Glomerular endothelial cell (primary cell): ENCODE measurements at places on chromosomes 2 and 18. TPM values are rescaled to one million over a fixed set of nuclear protein-coding genes. Genes with fewer than 3 reads are reported as not detected.

The PSTPIP2 gene
- total RNA-seq = 6.9 and 8.9 TPM in 2 replicates

The GAREM2 gene
- total RNA-seq = 3.4 and 4.6 TPM in 2 replicates

The TRIM43 gene
- not detected in 2 replicates for total RNA-seq

The KIF1A gene
- 0.97 and 1.2 TPM in 2 replicates for total RNA-seq

The DIPK1C gene
- not detected in 2 replicates for total RNA-seq

The ZNF892 gene
- total RNA-seq = 3.9 and 6.4 TPM in 2 replicates

The CAPG gene
- 63.1 and 183 TPM in 2 replicates for total RNA-seq

The SPATA3 gene
- not detected in 2 replicates for total RNA-seq

The UCN gene
- total RNA-seq = 1.4 TPM in 1 of 2 replicates, not detected in the other

The PLEK gene
- 0.12 TPM in 1 of 2 replicates, not detected in the other for total RNA-seq

The MCM6 gene
- 8.3 and 22.5 TPM in 2 replicates for total RNA-seq

DNA sequence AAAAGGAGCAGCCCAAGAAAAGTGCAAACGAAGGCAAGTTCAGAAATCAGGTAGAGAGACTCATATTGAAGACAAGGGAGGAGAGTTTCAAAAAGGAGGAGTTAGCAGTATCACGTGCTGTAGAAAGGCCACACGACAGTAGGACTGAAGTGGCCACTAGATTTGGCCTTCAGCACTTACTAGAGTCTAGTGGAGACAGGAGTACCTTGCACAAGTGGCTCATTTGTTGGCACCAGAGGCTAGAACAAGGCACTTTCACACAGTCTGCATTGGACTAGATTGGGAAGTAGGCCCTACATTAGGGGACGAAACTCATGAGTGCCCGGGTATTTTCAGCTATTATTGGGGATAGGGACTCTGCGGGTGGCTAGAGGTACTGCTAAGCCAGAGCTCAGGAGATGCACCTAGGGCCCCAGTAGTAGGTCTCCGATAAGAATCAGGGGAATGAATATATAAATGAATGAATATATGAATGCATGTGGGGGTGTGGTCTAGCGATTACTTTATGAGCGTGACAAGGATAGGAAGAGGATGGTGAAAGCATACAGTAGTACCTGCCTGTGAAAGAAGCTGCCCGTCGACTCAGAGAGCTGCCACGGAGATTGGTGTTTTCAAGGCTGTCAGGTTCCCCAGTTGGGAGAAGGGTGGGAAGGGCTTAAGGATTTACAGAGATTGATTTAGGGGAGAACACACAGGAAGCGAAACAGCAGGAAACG, 1.4 kb upstream of the NCOA1 start:
- no peak for DNase-seq

- DNase-seq = no peak
Measured at GRCh38 chr2:161243905-161244304, 64.3 kb upstream of the PSMD14 start.

DNA sequence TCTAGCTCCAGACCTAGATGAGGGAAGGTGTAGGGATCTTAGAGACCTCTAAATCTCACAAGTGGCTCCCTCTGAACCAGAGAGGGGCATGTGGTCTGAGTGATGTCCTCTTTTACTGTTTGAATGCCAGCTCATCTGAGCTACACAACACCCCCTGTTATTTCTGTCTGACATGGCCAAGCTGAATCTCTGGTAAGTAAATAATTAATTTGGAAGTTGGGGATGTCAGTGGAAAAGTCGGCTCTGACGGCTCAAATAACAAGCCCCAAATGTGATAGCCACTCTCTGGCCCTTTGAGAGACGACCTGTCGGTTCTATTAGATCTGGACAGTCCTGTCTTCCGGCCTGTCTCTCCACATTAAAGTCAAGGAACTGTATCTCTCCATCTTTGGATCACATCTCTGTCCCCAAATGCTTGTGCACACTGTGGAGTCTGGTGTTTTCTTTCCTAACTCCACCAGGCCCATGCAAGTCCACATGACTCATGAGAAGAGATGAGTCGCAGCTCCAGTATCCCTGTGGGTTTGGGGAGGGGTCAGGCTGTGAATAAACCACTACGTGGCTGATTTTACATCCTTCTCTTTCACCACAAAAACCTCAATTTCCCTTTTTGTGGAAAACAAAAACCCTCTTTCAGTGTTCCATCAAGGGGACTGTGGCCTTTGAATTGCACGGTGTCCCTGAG, 52.5 kb downstream of the SETBP1 start:
- no peak for DNase-seq

- DNase-seq = no peak
Measured at GRCh38 chr2:233185963-233186362, 65.5 kb upstream of the ATG16L1 start.

GRCh38 chr2:112493858-112494648, 12.1 kb downstream of the TTL start:
- no peak for DNase-seq

DNA sequence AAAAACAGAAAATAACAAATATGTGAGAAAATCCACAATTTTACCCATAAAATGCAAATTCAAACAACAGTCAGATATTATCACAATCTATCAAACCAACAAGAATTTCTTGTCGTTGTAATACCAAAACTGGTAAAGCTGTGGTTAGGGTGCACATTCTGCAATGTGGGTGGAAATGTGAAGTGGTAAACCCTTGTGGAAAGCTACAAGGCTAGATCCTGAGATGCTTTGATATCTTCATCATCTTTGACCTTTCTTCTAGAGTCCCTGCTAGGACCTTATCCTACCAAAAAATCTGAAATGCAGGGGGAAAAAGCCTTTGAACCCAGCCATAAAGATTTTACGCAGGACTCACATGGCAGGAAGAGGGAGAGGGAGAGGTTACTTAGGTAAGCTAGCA, 17.2 kb upstream of the ATG16L1 start:
- no peak for DNase-seq

DNA sequence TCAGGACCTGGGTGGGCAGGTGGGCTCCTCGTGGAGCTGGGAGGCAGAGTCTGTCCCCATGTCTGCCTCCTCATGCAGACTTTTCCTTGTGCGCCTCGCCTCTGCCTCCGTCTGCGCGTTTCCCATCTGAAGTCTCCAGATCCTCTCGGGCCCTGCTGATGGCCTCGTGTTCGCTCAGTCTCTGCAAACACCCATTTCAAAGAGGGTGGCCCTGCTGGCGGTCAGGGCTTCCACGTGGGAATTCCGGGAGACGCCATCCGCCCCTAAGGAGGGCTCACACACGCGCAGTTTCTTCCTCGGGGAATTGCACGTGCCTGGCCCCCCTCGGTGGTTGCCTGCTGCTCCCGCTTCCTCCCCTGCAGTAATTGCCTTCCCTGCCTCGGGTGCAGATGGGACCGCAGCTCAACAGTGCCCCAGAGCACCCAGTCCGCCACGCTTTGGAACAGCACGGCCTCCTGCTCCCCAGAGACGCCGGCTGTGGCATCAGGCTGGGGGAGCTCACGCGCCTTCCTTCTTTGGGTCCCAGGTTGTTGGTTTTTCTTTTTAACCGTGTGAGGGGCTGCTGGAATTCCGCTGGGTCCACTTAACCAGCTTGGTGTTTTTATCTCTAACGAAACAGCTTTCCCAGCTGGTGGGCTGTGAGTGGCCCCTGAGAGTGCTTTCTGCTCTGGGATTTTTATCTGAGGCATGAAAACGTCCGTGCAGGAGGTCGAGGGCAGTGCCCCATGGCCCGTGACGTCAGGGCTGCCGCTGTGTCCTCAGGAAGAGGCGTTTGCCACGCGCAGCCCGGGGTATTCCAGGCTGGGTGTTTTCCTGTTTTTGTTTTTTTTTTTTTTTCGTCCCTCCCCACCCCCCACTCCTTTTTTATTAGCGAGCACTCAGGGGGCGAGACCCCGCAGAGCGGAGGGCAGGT, 16.1 kb downstream of the NFATC1 start:
- no peak for DNase-seq

GRCh38 chr2:214465363-214466146, 54.7 kb downstream of the VWC2L start:
- no peak for DNase-seq

DNA sequence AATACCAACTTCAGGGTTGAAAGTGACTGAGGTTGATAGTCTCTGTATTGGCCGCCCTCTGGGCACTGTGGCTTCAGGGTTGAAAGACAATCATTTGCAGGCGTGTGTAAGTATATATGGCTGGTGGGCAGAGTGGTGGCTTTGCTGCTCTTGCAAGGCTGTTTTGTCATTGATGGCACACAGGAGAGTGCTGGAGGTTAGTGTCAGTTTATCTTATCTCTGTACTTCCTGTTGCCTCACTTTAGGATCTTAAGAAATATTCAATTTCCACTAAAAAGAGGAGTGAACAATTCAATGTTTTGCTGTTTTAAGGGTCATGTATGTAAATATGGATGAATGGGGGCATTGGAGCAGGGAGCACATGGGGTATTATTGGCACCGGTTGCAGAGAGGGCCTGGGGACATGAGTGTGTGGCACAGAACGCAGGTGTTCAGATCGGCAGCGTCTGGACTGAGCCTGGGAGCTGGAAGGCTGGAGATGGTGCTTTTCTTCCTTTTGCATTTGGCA, 51.5 kb downstream of the NCK2 start:
- DNase-seq = no peak

- DNase-seq = no peak
Measured at GRCh38 chr2:228988786-228989185, 282.3 kb downstream of the PID1 start.

- no peak for DNase-seq
Measured at GRCh38 chr2:177036747-177037146, 175.8 kb upstream of the HNRNPA3 start.

DNA sequence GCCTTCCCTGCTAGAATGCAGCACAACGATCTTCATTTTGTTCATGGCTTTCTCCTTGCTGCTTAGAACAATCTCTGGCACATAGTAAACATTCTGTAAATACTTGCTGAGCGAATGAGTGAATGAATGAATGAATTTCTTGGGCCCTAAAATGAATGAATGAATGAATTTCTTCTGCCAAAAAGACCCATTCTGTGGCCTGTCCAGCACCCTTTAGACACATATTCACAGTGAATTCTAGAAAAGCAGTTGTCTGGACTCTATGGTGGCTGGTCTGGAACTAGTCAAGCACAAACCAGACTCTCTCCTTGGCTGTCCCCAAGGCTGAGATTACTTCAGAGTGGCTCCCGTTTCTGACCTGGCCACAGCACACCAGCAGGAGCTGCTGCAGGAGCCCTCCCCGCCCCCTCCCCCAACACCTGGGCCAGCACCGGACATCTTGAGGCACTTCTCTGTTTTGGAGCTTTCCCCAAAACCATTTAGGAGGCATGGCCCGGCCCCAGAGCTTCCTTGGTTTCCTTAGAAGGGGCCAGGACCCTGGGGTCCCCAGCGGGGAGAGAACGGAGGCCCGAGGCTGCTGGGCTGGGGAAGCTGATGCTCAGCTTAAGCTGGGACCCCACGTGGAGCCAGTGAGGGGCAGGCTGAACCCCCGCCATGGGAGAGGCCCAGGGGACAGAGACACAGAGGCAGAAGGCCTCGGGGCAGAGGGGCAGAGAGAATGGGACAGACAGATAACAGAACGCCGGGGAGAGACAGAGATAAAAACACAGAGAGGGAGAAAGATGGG, 159.0 kb downstream of the ZFP36L2 start:
- no peak for DNase-seq
